ENCODE measurements at places on chromosomes 11 and 22.

GRCh38 chr11:120622189-120622875, 110.8 kb downstream of the GRIK4 start:
- DNase-seq: no peak

DNA sequence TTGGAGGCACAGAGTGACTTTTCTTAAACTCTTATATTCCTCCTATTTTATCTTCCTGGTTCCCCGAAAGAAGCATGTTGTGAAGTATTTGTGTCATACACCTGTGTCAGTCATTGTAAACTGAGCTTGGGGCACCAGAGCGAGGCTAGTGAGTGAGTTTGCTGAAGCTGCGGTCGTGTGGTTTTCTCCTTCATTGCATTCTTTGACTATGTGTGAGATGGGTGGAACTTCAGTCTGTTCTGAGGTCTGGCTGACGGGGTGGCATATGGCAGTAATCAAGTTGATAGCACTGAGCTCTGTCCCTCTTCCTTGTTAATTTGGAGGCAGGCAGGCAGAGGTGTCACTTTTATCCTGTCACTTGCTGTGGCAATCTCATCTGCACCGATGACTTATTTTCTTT, 4.2 kb downstream of the VPS26B start:
- peak; percentile 32 for DNase-seq

DNA sequence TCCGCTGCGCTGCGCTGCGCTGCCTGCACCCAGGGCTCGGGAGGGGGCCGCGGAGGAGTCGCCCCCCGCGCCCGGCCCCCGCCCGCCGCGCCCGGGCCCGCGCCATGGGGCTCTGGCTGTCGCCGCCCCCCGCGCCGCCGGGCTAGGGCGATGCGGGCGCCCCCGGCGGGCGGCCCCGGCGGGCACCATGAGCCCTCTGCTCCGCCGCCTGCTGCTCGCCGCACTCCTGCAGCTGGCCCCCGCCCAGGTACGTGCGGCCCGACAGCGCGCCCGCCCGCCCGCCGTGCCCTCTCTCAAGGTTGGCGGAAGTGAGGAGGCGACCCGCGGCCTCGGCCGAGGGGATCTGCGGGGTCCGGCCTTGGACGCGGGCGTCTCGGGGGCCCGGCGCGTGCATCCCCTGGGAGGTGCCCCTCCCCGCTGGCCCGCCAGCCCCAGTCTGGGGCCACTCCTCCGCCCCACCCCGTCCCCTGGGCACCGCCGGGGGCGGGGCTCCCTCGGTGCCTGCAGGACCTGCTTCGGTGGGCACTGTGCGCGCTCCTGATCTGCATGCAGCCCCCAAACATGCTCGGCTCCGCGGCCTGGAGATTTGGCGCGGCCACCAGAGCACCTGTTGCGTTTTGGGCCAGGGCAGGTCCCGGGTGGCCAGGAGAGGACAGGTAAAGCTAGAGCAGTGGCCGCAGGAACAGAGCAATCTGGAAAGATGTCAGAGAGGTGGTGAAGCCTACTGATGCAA, 429 bp downstream of the VEGFB start:
- DNase-seq: no peak

- DNase-seq: no peak
Observed at GRCh38 chr22:42938976-42939375, 76.0 kb downstream of the PACSIN2 start.

- DNase-seq: peak; percentile 10
Observed at GRCh38 chr22:22047776-22048175, 65.2 kb upstream of the TOP3B start.

GRCh38 chr22:49006207-49007012, 821.3 kb downstream of the BRD1 start:
- DNase-seq: no peak

GRCh38 chr11:50088231-50088630, 55.6 kb downstream of the OR4C45 start:
- no peak for DNase-seq

DNA sequence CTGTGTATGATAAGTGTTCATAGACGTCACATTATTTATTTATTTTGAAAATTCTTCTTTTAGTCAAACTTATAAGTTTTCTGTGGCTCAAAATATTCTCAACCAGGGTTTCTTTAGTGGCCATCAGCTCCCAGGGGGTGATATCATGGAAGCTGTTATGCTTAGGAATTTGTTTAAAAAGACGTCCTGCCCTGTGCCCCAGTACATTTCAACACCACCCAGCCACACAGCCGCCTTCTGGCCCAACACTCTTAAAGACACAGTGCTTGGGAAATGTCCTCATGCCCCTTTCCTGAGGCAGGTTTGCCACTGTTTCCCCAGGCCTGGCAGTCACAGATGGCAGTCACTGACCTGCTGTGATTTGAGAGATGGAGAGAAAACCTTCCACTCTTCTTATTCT, 19.9 kb downstream of the TSKU start:
- DNase-seq: peak; percentile 29

- DNase-seq: no peak
Observed at GRCh38 chr11:92329646-92330045, 105.0 kb downstream of the FAT3 start.

- no peak for DNase-seq
Observed at GRCh38 chr11:22162756-22163155, 30.1 kb upstream of the ANO5 start.

DNA sequence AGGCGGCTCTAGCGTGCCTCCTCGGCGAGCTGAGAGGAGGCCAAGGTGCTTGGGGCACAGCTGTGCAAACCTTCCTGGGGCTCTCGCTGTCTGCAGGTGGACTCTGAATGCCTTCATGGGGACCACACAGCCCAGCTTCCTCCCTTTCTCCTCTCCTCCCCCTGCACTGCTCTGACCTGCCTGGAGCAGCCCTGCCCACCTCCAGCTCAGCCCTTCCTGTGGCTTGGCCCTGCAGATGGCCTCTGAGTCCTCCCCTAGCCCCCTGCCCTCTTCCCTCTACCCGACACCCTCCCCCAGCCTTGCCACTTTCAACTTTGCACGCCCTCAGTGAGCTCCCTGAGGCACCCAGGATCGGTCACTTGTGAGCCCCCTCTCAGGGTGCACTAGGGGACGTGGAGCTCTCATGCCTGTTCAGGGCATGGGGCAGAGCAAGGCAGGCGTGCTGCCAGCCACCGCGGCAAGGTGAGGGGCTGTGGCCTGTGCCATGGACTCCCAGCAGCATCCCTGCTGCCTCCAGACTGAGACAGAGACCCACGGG, 31.4 kb downstream of the PPM1F start:
- DNase-seq: peak; percentile 48

GRCh38 chr11:133029107-133029506, 503.2 kb downstream of the OPCML start:
- no peak for DNase-seq

DNA sequence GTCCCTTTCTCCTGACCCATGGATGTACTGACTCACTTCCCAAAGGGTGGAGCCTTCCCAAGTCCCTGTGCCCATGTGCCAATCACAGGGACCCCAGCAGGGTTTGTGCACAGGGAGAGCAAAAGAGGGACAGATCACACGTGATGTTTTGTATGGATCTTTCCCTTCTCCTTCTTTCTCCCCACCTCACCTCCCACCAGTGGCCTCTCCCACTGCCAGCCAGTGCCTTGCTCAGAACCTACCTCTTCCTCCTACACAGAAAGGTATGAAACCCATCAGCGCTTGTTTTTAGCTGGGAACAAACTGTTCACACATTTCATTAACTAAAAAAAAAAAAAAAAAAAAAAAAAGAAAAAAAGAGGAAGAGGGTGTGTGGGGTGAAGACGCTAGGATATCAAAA, 112.9 kb downstream of the DSCAML1 start:
- no peak for DNase-seq

GRCh38 chr11:61011950-61012736, 40.7 kb downstream of the CD6 start:
- peak; percentile 84 for DNase-seq

- no peak for DNase-seq
Observed at GRCh38 chr11:87545858-87546257, 508.1 kb downstream of the TMEM135 start.

GRCh38 chr11:74909385-74909784, 39.5 kb downstream of the XRRA1 start:
- DNase-seq: no peak

- DNase-seq: no peak
Observed at GRCh38 chr11:83659466-83659865, 373.3 kb upstream of the CCDC90B start.

- DNase-seq: peak; percentile 86
Observed at GRCh38 chr11:45964911-45965389, 42.5 kb downstream of the LARGE2 start.

DNA sequence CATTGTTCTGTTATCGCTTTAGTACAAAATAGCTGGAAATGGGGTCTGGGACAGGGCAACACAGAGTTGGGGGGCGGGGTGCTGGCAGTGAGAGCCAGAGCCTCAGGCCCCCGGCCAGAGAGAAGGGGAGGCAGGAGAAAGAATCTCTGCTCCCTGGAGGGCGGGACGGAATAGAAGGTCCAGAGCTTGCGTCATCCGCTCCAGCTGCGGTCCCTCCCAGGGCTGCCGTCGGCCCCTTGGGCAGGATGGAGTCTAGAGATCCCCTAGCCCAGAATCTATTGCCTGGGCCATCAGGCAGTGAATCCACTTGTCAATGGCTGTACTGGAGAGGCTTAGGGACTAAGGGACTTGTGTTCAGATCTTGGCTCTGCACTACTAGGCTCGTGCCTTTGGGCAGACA, 5.0 kb downstream of the TP53I11 start:
- no peak for DNase-seq
